ENCODE measurements at places on chromosomes 2 and 18. TPM values are rescaled to one million over a fixed set of nuclear protein-coding genes. Genes with fewer than 3 reads are reported as not detected.

DNA sequence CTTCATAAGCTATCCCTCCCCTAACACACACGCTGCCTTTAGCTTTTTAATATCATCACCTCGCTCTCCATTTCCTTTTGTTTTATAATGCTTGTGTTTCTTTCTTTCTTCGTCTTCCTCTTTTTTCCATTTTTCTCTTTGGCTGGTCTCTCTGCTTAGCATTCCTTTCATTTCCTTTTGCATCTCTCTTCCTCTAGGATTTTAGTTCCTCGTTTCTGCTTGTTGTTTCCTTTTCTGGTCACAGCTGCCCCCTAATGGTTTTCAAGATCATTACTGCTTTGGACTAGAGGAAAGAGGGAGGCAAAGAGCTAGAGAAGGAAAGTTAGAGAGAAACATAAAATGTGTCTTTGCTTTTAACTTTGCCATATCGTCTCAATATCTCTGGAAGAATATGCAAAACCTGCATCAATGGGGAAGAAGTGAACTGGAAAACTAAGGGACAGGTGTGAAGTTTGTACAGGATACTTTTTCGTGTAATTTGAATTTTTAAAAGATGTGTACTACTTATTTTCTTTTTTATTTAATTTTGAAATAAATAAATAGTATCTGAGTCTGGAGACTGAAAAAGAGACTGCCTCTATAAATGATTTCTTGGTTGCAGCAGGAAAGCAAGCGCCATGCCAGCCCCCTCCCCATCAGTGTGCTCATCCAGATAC lies 6.3 kb upstream of the NRP2 start:
- no peak for DNase-seq

- no peak for DNase-seq
Observed at GRCh38 chr18:46565256-46565655, 91.8 kb downstream of the LOXHD1 start.

GCG gene
- total RNA-seq: 0.31 TPM

- DNase-seq: no peak
Observed at GRCh38 chr18:79425569-79425886, 29.8 kb downstream of the NFATC1 start.

SAP130 gene
- 23.1 TPM for total RNA-seq

DNA sequence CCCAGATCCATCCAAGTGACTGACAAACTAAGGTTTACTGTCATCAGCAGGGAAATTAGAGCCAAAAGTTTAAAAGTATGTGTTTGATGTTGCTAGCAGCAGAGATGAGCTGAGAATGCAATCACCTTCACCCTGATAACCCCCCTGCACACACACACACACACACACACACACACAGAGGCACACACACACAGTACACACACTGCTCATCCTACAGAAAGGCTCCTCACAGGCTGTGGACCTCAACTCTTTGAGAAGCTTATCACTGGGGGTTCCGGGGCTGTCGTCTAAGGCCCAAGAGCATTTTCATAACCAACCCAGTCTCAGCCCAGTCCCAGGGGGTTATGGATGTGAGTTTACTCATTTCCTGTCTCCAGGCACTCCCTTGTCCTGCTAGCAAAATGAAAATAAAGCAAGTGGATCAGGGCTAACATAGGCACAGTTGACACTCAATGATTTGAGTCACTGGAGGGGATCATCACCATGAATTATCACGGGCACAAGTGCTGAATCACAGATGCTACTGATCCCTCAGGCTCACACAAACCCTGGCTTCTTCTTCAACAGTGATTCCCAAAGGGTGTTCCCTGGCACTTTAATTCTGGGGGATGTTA lies 76.6 kb downstream of the ALK start:
- no peak for DNase-seq

GRCh38 chr18:43078478-43079092 lies 36.9 kb downstream of the RIT2 start:
- DNase-seq: no peak

- no peak for DNase-seq
Observed at GRCh38 chr2:189454009-189454408, 12.7 kb downstream of the WDR75 start.

DNA sequence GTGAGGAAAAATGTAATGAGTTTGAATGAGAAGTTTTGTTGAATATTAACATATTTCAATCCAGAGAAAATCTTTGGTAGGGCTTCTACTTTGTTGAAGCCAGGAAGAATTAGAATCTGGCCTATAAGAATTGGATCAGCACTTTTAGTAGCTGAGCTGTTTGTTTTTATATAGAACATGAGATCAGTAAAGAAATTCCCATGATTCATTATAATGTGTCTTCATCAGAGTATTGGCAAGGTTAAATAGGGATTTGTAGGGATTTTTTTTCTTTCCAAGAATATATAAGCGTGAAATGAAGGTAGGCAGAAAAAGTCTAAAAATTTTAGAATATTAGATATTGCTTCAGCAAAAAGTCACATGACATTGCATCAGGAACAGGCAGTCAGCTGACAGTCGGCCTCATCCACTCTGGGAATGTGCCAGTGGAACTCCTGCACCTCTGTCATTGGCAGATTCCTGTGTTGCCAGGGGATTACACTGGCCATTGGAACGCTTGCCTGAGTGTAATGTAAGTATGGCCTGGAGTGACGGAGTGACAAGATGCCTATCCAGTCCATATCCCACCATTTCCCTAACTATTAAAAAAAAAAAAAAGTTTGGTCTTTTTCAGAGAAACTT lies 60.6 kb downstream of the SERTAD2 start:
- DNase-seq: no peak

GYPC gene
- 46.4 TPM for total RNA-seq

GBX2 gene
- total RNA-seq: 16.7 TPM

DNA sequence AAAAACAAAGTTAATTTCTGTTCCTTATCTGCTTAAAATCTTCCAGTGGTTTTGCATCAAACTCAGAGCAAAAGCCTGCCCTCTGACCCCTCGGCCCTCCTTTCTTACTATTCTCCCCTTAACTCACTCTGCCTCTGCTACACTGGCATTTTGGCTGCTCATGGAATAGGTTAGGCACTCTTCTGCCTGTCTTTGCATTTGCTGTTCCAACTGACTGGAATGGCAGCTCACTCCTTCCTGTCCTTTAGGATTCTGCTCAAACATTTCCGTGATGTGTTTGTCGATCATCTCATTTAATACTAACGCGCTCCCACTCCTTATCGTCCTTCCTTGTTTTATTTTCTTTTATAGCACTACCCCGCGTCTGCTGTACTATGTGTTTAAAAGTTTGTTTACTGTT lies 815 bp downstream of the CEBPZ start:
- no peak for DNase-seq

REG3G gene
- not detected for total RNA-seq

SYT4 gene
- total RNA-seq: not detected

DNA sequence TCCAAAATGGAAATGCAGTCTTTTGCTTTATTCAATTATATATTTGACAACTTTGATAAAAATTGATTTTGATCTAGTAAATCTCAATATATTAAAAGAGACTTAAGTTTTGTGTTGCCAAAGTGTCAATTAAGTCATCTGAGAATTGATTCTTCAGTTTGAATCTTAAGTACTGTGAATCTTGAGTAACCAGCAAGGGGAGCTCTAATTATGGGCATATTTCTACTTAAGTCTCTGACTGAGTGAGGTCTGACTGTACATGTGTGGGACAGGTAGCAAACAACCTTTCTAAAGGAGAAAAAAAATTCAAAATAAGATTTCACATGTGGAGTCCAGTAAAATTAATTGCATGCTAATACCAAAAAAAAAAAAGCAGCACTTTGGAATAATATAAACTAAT lies 503.7 kb upstream of the SLC8A1 start:
- no peak for DNase-seq

GRCh38 chr2:163600801-163601200 lies 135.0 kb downstream of the FIGN start:
- no peak for DNase-seq

SULT1C3 gene
- not detected for total RNA-seq

- no peak for DNase-seq
Observed at GRCh38 chr2:212337486-212338343, 200.9 kb downstream of the ERBB4 start.

DNA sequence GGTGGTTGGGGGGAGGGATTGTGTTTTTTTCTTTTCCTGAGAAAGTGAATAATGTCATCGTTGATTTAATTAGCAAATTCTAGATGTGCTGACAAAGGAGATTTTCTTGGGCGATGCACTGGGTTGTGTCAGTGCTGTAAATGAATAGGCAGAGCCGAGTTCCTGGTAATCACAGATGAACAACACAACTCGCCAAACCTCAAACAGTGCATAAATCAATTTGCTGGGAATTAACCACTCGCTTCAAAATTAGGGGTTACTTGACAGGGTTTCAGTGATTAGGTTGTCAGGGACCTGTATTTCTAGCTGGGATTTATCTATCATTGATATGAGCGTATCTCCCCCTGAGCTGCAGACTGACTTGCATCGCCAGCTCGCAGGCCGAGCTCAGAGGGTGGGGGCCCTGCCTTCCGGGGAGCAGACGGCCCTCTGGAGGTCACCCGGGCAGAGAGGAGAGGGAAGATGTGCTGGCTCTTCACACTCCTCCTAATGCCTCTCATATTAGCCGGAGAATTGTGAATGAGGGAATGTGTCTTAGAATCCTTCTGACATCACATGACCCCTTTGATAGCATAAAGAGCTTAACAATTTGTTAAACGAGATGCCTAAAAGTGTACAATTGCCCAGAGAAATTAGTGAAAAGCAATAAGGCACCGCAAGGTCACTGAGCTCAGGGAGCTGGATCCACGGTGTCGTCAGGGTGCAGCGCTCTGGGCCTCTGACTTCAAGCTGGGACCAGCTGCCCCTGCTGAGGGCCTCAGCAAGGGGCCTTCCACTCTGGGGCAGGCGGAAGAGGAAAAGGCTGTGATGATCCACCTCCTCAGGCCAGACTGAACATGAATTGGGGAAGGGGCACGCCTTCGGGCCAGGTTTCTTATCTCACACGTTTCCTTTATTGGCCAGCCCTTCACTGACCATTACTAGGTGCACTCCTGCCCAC lies 48.9 kb downstream of the SMIM21 start:
- DNase-seq: no peak

DNA sequence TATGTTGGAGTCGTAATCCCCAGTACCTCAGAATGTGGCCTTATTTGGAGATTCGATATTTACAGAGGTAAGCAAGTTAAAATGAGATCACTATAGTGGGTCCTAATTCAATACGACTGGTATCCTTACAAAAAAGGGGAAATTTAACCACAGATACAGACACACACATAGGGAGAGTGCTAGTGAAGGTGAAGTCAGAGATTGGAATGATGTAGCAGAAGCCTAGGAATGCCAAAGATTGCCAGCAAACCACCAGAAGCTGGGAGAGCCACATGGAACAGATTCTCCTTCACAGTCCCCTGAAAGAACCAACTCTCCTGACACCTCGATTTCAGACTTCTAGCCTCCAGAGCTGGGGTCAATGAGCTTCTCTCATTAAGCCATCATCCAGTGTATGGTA lies 17.7 kb upstream of the ACTR3 start:
- DNase-seq: no peak

GRCh38 chr18:61199171-61199848 lies 133.9 kb upstream of the CDH20 start:
- no peak for DNase-seq

RGPD4 gene
- total RNA-seq: 0.10 TPM

DNA sequence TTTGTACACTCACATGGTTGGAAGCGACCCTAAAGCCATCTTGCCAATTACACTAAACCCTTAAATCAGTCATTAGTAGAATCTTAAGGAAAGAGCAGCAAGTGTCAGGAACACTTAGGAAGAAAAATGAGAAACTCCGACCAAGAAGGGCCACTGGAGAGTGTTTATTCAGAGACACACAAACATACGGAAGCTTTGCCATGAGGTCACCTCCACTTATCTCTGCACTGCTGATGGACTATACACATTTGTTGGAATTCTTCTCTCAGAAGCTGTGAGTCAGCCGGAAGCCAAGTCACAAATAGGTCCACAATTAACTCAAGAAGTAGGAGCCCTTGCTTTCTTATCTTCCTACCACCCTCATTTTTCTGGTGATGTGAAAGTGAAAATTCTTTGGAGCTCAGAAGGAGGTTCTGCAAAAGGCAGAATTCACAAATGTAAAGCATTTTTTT lies 21.6 kb downstream of the BMP10 start:
- no peak for DNase-seq

GALNT1 gene
- 255 TPM for total RNA-seq

DNA sequence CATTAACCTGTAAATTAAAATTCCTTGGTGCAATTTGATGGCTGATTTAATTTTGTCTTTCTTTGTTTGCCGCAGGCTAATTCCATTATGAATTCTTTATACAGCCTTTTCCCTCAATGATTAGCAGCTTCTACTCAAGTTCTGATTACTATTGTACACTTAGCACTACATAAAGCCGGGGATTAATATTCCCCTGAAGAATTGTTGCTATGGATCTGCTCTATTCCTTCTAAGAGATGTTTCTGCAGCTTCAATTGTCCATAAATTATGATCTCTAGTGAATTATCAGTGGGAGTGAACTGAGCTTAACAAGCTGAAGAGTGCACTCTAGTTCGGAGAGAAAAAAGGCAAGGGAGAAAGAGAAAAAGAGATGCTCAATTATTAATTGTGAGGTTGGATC lies 433.7 kb upstream of the SPRED2 start:
- no peak for DNase-seq

ACVR1C gene
- total RNA-seq: 0.05 TPM

GRCh38 chr2:84160453-84160852 lies 298.6 kb downstream of the SUCLG1 start:
- DNase-seq: no peak

- no peak for DNase-seq
Observed at GRCh38 chr2:6054161-6054671, 362.0 kb downstream of the SOX11 start.

NT5DC4 gene
- total RNA-seq: not detected

DNA sequence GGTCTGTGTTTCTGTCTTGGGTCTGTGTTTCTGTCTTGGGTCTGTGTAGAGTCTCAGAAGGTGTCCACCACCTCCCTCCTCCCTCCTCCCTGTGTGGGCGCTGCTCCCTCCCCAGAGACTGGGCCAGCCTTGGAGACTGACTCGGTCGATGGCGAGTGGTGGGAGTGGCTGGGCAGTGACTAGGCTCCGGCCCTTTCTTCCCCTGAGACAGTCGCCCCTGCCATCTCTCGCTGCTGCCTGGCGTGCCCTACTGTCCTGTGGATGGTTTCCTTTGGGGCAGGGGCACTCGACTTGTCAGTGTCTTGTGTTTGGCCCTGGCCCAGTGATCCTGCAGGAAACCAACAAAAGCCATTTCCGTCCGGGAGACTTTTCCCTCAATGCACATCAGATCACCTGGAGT lies 215.8 kb downstream of the NDUFA10 start:
- peak; percentile 51 for DNase-seq

DNA sequence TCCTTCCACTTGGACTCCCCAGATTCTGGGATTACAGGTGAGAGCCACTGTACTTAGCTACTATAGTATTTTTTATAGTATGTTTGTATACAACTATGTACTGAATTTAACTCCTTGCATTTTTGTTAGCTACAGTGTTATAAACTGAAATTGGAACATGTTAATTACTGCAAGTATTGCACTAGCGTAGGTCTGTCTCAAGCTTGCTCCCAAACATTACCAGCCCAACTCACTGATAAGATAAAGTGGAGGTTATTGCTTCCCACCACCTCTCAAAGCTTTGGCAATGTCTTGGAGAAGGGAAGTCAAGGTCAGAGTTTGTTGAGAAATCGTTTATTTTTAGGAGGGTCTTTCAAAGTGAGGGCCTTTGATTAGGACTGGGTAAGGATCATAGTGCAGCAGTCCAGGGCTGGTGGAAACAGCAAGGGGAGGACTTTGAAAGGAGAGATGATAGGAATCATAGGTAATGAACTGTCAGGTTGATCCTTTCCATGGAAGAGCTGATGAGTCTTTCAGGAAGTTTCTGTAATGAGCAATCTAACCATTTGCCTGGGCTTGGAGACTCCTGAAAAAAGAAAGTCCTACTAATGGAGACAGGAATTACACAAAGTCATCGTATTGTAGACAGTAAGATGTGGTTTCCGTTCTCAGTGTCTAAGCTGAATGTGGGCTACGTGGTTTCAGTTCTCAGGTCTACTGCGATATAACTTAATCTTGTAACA lies 257.1 kb downstream of the MYO3B start:
- no peak for DNase-seq

Data from chondrocyte (in vitro differentiated cells).